ENCODE measurements at places on chromosomes 6 and 20.
A peak's percentile ranks its signal among the peaks of the same experiment; 100 is the strongest.

DNA sequence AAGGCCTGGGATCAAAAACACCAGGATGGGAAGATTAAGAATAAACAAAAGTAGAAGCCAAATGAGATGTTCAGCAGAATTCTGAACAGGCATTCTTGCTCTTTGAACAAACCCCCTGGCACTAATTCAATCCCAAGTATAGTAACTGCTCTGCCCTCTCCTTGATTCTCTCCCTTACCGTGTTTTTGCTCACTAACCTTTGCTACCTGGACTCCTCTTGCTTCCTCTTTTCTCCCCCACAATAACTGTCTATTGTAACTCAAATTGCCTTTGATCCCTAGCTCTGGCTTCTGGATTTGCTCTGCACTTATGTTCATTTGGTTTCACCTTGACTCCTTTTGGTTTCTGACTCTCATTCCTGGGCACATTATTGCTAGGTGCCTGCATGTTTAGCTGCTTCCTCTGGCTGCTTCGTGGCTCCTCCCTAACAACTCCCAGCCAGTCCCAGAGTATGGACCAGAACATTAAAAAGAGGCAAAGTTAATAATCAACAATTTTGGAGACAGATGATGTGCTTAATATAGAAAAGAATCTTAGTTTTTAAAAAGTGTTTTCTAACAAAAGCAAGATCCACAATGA lies 65.4 kb upstream of the PHIP start:
- DNase-seq, result no peak

- DNase-seq, result no peak
These were observed 75.4 kb downstream of the ANKEF1 start for GRCh38 chr20:10110151-10110550.

- no peak for DNase-seq
These were observed 24.4 kb downstream of the TBC1D20 start for GRCh38 chr20:437787-438486.

DNA sequence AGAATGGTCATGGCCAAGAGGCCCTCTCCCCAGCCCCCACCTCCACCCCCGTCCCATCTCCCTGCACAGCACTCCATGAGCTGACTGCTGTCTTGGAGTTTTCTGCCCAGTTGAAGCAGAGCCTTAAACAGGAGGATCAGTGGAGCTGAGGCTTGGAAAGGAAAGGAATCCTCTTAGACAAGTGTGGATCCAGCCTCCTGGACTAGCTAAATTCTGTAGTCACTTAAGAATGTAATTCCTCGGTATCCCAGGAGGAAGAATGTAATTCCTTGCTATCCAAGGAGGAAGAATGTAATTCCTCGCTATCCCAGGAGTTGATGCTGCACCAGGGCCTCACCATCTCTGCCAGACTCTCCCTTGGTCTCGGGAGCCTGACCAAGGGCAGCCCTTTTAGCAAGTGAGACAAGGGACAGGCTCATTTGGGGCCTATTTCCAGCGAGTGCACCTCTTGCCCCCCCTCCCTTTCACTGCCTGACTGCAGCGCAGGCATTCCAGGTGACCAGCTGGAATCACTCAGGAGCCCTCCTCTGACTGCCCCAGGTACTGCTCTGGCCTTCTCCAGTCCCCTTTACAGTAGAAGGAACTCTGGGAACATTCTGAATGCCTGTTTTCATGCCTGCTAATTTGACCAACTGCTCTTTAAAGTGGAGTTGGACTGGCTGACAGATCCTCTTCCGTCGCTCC lies 76.2 kb downstream of the TCP11 start:
- no peak for DNase-seq

GRCh38 chr6:126376682-126377081 lies 36.8 kb downstream of the CENPW start:
- no peak for DNase-seq

DNA sequence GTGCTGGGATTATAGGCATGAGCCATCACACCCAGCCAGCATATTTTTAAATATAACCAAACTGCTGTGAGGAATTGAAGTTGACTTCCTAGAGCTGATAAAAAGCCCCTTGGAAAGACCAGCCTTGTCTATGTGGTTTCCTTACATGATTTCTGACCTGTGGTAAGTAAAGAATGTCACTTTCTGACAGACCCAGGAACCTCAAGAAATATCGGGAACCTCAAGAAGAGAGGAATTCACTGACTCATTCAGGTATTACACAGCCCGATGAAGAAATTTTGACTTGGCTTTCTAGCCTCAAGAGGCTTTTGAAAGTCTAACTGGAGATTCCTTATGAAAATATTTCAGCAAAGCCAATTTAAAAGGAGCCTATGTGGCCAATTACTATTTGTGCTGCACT lies 71.8 kb downstream of the FOXF2 start:
- no peak for DNase-seq

GRCh38 chr6:21679761-21680265 lies 86.3 kb downstream of the SOX4 start:
- DNase-seq, result no peak

DNA sequence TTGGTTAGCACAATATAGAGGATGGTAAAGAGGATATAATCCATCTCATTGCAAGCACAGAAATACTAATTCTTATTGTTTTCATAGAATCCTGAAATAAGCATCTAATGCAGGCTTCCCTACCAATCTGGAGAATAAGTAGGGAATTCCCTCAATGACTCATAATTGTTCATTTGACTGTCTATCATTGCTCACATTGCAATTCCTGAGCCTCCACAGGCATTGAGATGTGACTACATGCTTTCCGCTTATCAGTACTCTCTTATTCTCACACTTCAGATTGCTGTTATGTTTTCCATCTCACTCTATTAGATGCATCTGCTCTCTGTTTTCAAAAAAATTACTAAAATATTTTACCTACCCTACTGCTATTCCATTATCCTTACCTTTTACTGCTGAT lies 216.2 kb upstream of the PRSS16 start:
- DNase-seq, result no peak

GRCh38 chr20:406200-407132 lies 1.6 kb upstream of the RBCK1 start:
- no peak for DNase-seq

DNA sequence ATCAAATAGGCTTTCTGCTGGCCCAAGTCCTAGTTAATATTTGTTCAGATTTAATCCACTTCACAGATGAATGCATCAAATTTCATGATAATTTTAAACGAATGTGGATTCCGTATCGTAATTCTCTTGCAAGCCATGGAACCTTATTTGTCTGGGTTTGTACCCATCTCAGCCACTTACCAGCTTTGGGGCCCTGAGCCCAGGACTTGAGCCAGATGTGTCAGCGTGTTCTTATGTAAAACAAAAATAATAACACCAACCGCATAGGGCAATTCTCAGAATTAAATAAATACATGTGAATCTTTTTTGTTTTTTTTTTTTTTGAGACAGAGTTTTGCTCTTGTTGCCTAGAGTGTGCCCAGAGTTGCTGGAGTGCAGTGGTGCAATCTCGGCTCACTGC lies 282.5 kb upstream of the PLCB4 start:
- DNase-seq, result no peak

DNA sequence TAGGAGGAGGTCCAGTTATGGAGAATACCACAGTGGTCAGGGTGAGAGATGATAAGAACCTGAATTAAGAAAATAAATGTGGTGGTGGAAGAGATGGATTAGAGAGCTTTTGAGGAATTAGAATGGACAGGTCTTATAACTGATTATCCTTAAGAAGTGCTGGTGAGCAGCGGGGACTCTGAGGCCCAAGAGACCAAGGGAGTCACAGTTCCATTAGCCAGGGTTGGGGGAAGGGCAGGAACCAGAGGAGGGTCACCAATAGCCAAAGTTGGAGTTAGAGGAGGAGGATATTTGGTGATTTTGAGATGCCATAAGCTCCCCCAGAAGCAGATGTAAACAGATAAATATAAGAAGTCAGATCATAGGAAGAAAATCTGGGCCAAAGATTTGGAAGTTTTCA lies 87.1 kb upstream of the PAK5 start:
- no peak for DNase-seq

DNA sequence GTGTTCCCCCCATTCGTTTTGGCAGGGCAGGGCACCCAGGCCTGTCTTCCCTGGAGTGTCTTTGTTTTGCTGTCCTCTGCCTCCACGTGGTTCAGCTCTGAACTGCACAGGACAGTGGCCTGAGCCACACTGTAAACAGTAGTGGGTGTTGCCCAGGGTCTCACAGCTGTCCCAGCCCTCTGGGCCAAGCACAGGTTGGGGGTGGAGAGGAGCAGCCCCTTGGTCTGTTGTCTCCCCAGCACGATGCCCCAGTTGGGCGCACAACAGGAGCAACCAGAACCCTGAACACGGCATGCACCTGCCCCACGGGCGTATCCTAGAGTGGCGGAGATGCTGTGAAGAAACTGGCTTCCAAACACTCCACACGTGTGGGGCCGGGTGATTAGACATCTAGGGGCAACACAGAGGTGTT lies 14.4 kb downstream of the CCDC167 start:
- no peak for DNase-seq

GRCh38 chr20:45771182-45771759 lies 20.4 kb downstream of the WFDC3 start:
- DNase-seq, result peak; percentile 39

DNA sequence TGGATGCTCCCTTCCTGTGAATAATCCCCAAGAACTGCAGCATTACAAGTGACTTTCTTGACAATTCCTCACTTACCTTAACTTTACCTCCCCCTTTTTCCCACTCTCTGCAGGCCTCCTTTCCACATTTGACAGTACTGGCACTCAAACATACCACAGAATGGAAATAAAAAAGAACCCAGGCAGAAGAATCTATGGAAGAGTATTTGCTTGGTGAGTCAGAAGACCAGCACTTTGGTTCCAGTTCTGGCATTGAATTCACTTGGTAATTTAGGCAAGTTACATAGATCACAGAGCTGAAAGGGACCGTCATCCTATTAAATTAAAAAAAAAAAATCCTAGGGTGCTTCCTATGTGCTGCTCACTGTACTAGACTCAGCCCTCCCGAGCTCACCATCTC lies 55.0 kb downstream of the BTBD9 start:
- DNase-seq, result no peak

- DNase-seq, result no peak
These were observed 19.3 kb upstream of the ZNF831 start for GRCh38 chr20:59144179-59144830.

GRCh38 chr6:119240257-119241110 lies 109.1 kb downstream of the MAN1A1 start:
- no peak for DNase-seq

GRCh38 chr20:47350691-47351545 lies 5.6 kb downstream of the ZMYND8 start:
- DNase-seq, result no peak

GRCh38 chr6:28537065-28537464 lies 11.4 kb downstream of the GPX5 start:
- no peak for DNase-seq

DNA sequence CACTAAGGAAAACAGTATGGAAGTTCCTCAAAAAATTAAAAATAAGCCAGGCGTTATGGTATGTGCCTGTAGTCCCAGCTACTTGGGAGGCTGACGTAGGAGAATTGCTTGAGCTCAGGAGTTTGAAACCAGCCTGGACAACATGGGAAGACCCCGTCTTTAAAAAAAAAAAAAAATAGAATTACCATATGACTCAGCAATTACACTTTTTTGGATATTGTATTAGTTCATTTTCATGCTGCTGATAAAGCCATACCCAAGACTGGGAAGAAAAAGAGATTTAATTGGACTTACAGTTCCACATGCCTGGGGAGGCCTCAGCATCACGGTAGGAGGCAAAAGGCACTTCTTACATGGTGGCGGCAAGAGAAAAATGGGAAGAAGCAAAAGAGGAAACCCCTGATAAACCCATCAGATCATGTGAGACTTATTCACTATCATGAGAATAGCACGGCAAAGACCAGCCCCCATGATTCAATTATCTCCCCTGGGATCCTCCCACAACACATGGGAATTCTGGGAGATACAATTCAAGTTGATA lies 10.8 kb upstream of the SMIM29 start:
- no peak for DNase-seq

DNA sequence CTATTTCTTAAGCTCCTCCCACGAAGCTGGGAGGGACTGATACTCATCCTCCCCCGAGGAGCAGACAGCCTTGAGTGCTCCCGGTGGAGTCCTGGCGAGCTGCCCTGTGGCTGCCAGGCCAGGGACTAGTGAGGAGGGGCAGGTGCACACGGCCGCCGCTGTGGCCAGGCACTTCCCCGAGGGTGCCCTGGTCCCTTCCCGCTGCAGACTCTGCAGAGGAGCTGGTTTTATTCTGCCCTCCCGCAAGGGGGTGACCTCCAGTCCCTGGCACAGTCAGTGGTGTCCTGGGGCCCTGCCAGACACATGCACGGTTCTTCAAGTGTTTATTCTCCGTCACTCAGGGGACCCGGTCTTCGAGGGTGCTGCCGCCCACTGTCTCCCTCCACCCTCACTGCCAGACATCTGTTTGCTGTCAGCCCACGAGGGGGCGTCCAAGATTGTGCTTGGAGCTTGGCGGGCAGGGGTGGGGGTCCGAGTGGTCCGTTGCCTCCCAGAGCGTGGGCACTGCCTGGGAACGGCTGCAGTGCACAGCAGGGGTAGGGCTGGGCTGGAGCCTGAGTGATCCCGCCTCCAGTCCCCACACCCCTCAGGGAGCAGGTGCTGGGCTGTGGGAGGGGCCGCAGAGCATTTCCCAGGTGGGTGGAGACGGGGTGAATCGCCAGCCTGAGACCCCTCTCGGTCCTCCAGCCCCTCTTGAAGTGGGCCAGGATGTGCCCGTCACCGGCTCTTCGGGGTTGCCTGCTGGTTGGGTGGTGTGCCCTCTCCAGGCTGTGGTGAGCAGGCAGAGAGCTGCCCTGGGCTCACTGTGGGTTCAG lies 3.1 kb upstream of the CABLES2 start:
- DNase-seq, result peak; percentile 74

GRCh38 chr6:29924731-29925130 lies 17.6 kb upstream of the HLA-A start:
- no peak for DNase-seq

- no peak for DNase-seq
These were observed 1.7 kb upstream of the NKX2-2 start for GRCh38 chr20:21515300-21516179.

DNA sequence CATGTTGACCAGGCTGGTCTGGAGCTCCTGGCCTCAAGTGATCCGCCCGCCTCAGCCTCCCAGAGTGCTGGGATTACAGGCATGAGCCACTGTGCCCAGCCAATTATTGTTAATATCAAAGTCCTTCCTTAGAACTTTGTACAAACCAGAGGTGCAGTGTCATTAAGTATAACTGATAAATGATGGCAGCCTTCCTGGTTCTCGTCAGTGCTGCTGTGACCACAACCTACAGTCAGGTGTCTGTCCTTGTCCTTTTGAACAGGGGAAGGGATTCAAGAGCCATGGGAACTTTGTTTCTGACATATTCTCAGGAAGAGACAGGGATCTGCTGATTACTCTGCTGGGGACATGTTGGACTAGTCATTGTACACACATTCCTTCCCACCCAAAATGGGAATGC lies 103.2 kb upstream of the TIAM2 start:
- DNase-seq, result no peak

DNA sequence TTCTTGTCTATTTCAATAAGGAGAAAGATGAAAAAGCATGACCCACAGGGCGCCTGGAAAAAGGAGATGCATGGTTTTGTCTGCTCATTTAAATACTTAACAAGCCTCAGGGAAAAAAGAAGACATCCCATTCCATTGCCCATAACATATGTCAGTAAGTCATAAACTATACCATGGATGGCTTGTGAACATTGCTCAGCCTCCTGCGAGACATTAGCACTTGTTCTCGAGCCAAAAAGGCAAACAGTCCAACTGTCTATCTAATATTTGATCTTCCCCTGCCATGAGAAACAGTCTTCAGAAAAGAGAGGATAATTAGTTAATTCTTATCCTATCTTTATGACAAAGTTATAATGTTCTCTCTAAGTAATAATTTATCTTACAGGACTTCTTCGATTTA lies 527.4 kb downstream of the HACE1 start:
- no peak for DNase-seq

GRCh38 chr6:38155621-38156204 lies 336.2 kb downstream of the ZFAND3 start:
- no peak for DNase-seq

Data from GM12891 (cell line).